Activated CD4-positive, alpha-beta T cell treated with anti-CD3 and anti-CD28 coated beads for 4 hours (primary cell): ENCODE measurements at places on chromosomes 11 and 22.

- DNase-seq, result no peak
These were observed 10.1 kb upstream of the ACR start for GRCh38 chr22:50727678-50728522.

DNA sequence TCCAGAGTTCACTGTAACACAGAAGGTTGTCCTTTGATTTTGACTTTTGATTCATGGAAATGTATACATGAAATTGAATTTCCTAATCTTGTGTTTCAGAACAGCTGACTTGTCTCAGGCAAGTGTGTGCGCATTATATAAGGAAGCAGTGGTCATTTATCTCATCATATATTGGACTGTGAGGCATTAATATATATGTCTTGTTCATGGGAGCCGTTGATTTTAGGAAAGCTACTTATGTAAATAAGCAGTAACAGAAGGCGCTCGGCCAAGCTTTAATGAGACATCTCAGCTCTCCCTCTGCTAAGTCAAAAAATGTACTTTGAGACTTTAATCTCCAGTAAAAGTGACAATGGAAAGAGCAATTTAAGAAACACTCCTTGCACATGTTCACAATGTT is 100.5 kb downstream of the PDHX start:
- DNase-seq, result no peak

DNA sequence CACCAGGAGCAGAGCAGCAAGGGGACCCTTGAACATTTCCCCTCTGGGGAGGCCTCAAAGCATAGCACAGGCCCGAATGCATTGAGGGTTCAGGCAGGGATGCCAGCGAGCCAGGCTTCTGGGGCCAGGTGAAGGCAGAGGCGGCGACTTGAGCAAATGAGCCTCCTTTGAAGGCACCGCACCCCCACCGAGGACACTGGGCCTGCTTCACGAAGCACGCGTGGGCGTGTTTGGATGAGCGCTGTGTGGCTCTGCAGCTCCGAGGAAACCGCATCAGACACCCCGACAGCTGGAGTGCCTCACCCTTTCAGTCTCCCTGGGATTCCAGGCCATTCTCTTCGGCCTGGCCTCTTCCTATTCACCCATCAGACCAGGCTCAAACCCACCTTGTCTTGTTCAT is 301.8 kb downstream of the NTM start:
- DNase-seq, result no peak

DNA sequence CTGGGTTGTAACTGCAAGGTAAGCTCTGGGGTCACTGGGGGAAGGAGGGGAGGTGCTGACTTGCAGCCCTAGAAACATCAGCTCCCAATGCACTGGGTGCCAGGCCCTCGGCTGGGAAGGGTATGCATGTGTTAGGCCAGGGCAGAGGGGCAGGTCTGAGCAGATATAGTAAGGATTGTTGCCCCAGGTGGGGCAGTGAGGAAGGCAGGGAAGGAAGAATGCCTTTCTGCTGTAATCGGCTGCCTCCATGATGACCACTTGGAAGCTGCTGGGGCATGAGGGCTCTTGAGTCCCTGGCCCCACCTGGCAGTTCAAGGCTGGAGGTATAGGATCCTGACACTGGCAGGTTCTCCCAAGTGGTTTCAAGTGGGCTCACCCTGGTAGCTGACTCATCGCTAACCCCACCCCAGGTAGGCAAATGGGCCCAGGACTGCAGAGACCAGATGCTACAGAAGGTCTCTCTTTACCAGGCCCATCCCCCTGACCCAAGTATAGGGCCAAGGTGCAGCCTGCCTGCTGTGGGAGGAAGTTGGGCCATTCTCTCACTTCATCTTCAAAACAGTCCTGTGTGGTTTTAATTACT is 56.7 kb downstream of the TIMP3 start:
- DNase-seq, result no peak

DNA sequence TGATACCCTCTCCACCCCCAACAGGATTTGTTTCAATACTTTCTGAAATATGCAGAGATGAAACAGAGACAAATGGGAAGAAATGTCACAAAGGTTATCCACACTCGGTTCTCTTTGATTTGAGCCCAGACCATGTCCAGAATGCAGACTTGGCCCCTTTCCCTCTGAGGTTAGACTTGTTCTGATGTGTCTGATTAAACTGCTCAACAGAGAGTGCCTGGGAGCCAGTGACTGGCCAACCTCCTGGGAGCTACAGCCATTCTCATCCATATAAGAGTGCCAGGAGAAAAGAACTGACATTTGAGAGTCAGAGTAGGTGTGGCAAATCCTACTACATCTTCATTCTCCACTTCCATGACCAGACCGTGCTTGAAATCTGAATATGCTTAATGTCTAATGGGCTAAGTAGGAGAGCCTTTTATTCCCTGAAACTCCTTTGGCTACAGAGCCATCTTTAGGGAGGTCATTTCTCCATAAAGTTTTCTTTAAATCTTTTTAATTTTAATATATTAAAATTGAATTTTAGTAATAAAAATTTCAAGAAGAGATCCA is 201.4 kb downstream of the BLID start:
- no peak for DNase-seq

DNA sequence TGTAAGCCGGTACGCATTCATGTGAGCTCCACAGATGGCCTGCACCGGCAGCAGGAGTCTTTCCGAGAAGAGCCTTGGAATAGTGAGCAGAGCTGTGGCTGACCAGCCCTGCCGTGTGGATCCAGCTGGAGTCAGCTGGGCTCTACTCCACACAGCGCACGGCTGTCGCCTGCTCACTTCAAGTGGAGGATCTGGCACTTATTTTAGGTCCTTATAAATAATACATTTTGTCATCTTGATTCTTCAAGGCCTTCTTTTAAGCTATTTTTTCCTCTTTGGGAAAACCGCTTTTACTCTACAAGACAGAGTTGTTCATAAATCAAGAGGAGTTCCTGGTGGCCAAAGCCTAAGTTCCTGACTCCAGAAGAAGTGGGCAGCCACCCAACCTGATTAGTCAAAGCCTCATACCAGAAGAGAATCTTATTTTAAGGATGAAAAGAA is 93.8 kb downstream of the KCNC1 start:
- DNase-seq, result no peak

DNA sequence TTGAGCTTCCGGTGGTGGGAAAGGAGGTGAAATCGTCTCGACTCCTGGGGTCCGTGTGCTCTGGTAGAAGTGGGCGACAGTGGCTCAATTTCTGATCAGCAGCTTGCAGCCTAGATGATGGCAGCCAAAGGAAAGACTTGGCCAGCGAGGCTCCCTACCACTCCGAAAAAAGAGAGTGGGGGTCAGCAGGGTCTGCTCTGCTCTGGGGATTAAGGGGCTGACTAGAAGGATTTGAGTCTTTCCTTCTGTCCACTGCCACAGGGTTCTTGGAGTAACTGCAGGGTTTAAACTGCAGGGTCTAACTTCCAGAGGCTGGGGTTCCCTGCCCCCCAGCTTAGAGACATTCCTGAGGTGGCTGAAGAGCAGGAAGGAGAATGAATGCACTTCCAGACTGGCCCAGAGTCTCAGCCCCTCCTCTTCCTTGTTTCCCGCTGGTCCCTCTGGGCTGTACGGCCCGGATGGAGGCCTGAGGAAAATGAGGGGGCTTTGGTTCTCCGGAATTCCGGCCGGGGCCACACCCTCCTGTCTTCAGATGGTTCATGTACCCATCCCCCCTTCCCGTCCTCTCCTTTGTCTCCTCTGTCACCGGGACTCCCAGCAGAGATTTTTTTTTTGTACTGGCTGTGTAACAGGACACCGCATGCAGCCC is 907 bp downstream of the SERPINH1 start:
- DNase-seq, result no peak

DNA sequence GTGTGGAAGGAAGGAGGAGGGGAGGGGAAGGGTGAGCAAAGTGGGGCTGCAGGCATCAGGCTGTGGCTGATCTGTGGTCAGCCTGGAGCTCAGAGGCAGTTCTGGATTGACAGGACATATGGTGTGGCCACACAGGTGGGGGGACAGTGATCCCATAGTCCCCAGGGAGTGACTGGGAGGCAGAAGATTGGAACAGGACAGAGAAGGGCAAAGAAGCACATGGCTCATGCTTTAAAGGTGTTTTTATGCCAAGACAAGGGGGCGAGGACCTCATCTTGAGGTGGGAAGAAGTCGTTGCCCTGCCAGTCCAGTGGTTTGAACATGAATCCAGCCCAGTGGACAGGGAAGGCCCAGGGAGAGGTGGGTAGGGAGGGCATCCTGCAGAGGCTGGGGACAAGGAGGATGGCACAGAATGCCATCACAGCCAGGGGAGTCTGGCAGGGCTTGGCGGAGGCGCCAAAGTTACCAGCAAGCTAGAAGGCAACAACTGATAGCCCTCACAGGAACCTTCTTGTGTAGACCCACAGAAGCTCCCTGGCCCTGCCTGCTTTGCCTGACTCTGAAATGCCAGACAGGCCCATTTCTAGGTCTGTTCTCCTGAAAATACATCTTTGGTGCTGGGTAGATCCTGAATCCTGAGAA is 3.1 kb downstream of the BET1L start:
- DNase-seq, result no peak

DNA sequence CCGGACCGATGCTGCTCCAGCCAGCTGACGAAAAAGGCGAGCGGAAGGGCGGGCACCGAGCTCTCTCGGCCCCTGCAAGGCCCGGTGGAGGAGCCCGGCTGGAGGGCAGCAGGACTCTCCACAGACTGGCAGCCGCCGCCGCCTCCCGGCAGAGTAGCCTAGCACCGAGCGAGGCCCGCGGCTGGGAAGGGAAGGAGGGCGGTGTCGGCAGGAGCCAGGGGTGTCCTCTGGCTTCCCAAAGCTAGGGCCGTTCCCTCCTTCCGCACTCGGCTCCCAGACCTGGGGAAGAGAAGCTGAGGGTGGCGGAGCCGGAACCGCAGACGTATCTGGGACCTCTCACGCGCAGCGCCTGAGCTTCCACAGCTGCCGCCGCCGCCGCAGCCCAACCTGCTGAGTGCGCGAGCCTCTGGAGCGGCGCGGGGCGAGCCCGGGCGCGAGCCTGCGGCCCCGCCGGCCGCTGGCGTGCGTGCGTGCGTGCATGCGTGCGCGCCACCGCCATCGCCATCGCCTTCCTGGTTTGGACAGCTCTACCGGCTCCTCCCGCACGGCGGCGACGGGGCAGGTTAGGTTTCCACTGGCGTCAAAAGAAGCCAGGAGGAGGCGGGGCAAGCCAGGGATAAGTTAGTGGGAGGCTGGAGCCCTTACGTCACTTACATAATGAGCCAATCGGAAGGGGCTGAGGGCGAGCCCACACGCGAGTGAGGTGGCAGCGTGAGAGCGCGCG is at the start of gene RAB6A:
Gene RAB6A, minus strand, starts transcription at position 396 of the 724 bp plus-strand sequence. CDS start 439 bp downstream, outside the sequence.
- peak; percentile 99 for DNase-seq

GRCh38 chr22:44805711-44806110 is 53.3 kb downstream of the ARHGAP8 start:
- no peak for DNase-seq

GRCh38 chr11:83881428-83881827 is 595.3 kb upstream of the CCDC90B start:
- DNase-seq, result no peak

GRCh38 chr11:77402218-77402556 is 71.7 kb downstream of the PAK1 start:
- DNase-seq, result no peak

GRCh38 chr22:36585841-36586240 is 56.9 kb upstream of the EIF3D start:
- no peak for DNase-seq

DNA sequence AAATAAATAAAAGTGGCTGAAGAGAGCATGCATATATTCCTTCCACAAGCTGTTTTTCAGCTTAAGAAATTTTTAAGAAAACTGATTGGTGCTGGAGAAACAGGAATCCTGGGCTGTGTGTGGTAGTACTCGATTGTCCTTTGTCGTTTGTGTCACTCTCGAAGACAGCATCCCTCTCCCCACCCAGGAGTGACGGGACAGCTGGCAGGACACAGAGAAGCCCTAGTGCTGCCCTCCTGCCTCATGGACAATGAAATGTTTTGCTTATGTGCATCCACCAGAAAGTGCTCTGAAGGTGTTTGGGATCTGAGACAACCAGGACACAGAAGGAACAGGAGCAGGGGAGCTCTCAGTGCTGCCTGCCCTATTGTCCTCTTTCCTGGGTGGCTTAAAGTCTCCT is 12.8 kb downstream of the PLAAT4 start:
- DNase-seq, result no peak

DNA sequence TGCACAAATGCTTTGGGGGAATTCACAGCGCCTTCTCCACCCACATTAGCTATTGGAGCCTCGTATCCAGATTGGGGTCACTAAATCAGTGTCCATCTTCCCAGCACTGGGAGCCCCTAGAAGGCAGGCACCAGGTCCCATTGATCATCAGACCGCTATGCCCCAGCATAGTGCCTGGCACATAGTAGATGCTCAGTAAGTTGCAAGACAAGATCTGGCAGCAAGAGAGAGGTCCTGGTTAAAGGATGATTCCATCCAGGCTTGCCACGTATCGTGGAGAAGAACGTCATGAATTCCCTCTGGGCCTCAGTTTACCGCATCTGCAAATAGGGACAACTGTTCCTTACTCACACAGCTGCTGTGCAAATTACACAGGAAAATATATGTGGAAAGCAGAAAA is 1.7 kb downstream of the TMEM184B start:
- DNase-seq, result no peak

GRCh38 chr11:126698576-126698975 is 302.0 kb downstream of the KIRREL3 start:
- DNase-seq, result no peak

DNA sequence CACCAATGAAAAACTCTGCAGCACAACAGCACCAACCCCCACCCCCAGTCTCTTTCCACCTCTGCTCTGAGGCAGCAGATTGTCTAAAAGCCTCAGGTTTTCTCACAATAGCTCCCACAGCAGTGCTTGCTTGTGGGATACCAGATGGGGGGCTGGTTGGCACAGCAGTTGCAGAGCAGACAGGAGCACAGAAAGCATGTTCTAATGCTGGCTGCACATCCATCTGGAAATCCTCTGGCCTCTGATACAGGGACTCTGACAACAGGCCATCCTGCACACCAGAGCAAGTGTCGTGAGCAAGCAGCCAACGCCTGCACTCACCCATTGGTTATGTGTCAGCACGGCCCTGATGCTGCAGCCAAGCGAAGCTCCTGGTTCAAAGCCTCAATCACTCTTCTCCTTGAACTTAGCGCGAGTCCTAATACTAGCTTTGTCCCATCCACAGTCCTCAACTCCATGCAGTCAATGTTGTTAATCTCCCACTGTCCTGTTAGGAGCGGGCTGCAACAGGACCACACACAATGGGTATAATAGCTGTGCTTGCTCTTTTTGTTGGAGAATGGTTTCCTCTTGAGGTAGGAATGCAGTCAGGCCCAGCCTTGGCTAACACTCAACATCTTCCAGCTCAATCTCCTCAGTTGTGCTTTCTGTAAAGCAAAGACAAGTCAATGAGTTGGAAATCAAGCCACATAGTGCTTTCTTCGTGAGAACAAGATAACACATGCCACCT is 30.3 kb downstream of the VSTM5 start:
- no peak for DNase-seq

DNA sequence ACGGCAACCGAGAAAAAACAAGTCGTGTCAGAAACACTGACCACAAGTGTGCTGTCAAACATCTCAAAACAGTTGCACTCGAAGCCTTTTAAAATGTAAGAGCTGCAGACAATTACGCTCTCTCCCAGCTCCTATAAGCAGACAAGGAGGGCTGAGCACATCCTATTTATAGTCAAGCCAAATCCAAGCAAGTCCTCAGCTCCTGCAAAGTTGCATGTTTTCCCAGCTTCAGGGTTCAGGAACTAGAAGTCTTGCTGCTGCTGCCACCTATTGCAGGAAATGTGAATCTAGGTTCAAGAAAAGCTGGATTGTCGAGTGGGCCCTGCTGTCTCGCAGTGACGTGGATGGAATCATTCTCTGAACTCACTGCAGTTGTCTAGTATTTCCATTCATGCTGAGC is 15.5 kb downstream of the EFCAB6 start:
- no peak for DNase-seq
